Airway epithelial cell (primary cell): ENCODE measurements at places on chromosomes 16 and 17. TPM values are rescaled to one million over a fixed set of nuclear protein-coding genes. Genes with fewer than 3 reads are reported as not detected.

Gene HSD17B2
- 0.49 and 8.4 TPM in 2 replicates for total RNA-seq

Gene EMP2
- total RNA-seq, result 24.9 and 40.3 TPM in 2 replicates

Gene GRAP
- 0.05 and 0.07 TPM in 2 replicates for total RNA-seq

Gene TMC7
- total RNA-seq, result 1.8 and 3.2 TPM in 2 replicates

Gene FZD2
- 3.3 and 4.6 TPM in 2 replicates for total RNA-seq
